Activated T-helper 9 cell treated with anti-CD3 and anti-CD28 coated beads, Interleukin-2, amount 50 U/mL, for 16 hours (primary cell): ENCODE measurements at places on chromosomes 11 and 22.

DNA sequence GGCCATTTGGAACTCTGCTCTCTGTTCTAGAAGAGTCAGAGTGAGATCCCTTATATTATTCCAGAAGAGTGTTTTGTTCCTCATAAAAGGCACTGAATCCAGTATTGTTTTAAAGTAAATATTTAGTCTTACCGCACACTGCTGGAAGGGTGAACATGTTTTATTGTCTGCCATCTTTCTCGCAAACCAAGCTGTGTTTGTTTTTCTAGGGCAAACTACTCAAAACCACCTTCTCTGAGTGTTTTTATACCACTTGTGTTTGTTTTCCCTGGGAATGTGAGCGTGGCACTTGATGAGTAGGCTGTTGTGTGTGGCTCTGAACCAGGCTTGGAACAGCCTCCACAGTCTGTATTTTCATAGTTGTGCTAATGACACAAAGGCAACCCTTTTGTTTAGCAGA is 89.8 kb downstream of the DBX1 start:
- no peak for DNase-seq

DNA sequence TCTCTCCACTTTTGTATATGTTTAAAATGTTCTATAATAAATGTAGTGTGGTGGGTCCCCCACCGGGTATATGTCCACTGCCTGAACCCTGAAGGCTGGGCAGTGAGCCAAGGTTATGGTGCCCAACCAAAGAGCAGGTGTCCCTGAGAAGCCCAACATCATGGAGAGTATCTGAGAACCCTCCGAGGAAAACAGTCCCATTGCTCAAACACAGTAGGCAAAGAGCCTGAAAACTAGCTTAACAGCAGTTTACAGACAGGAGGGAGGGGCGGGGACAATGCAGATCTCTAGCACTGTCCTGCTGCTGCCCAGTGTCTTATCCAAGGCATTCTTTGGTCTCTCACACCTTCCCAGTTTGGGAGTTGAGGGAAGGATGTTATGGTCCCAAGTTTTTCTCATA is 91.0 kb downstream of the TMPRSS5 start:
- no peak for DNase-seq

DNA sequence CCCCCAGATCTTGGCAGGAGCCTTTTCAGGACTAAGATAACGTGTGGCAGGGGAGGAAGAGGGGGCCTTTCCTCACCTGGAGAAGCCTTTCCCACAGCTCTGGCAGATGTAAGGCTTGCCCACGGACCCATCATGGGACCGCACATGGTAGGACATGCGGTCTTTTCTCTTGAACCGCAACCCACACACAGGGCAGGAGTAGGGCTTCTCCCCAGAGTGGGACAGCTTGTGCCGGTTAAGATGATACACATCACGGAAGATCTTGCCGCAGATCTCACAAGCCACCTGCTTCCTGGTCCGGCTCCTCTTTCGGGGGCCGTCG is 1.9 kb downstream of the PATZ1 start:
- no peak for DNase-seq

GRCh38 chr11:26297189-26297975 is 34.5 kb upstream of the ANO3 start:
- no peak for DNase-seq

DNA sequence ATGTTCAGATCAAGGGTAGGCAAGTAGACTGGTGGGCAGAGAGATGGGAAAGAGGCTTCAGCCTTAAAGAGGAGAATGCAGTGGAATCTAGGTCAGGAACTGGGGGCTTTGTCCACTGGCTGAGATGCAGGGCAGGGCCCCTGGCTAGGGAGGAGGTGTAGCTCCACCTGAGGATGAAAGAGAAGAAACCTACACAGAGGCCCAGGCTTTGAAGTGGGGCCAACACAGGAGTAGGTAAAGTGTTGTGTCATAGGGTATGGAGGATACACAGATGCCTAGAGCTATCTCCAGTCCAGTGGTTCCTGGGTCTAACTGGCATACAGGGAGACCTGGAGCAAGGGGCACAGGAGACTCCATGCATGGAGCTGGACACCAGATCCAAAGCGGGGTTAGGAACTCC is 73.5 kb downstream of the RASSF10 start:
- DNase-seq: no peak

DNA sequence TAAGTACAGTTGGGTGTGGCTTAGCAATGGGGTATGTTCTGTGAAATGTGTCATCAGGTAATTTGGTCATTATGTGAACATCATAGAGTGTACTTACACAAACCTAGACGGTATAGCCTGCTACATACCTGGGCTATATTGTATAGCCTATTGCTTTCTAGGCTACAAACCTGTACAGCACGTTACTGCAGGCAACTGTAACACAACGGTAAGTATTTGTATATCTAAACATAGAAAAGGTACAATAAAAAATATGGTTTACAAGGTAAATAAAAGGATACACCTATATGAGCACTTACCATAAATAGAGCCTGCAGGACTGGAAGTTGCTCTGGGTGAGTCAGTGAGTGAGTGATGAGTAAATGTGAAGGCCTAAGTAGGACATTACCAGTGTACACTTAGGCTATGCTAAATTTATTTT is 73.1 kb upstream of the GDPD4 start:
- DNase-seq: no peak

GRCh38 chr11:35427071-35427470 is 7.7 kb upstream of the SLC1A2 start:
- DNase-seq: no peak

DNA sequence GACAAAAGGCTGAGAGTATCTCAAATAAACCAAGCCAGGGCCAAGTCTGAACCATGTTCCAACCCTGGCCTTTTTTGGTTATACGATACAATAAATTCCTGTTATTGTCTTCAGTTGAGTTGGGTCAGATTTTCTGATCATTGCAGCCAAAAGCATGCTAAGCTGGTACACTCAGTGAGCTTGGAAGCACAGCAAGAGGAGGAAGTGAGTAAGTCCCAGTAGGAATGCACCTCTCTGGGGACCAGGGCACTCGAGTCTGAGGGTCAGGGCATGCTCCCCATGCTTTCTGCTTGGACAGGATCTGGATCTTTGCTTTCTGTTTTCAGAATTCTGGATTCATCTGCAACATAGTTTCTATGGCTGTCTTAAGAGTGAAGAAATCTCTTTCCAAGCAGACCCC is 73.1 kb downstream of the TMPRSS5 start:
- no peak for DNase-seq

DNA sequence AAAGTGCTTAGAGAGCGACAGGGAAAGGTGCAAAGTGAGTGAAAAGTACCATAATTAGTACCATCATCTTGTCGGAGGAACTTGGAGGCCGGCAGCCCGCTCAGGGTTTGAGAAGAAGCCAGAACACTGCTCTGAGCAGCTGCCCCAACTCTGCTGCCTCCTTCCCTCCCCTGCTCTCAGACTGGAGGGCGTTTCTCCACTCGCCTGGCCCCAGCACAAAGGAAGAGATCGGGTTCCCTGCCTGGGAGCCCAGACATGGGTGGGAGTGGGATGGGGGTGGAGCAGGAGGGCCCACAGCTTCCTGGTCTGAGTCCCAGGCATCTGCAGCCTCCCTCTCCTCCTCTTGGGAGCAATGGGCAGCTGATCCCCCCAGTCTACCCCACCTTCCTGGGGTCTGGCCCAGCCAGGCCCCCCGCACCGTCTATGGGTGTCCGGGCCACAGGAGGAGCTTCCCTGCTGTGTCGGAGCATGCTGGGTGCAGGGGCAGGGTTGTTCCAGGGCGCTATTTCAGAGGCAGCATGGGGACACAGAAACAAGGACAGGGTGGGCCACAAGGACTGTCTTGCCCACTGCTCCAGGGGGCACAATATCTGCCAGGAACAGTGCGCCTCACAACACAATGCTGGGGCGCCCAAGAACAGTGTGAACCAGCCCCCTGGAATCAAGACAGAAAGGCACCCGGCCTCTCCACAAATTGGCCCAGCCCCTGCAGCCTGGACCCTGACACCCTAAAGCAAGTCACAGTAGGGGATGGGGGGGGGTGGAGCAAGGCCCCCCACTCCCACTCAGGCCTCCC is 4.8 kb downstream of the LIF start:
- no peak for DNase-seq

- no peak for DNase-seq
These were observed 3.7 kb downstream of the KCNK4 start for GRCh38 chr11:64294774-64295173.

- DNase-seq: no peak
These were observed 59.6 kb upstream of the PPARA start for GRCh38 chr22:46090631-46091201.

- no peak for DNase-seq
These were observed 4.8 kb upstream of the CHRM1 start for GRCh38 chr11:62925745-62926679.

DNA sequence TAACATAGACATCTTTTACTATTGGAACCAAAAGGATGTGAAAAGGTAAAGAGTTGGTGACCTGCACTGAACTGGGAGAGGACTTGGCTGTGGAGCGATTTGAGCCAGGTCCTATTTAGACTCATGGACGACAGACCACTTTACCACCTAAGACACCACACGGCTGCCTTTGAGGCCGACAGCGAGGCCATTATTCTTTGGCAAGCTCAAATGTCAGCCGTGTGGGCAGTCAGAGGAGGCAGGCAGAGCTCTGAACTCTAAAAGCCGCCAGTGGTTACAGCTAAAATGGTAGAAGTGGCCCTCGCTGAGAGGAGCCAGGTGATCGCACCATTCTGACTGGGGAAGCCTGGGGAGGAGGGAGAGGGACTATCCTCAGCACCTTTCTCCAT is 50.5 kb downstream of the SCUBE1 start:
- no peak for DNase-seq

DNA sequence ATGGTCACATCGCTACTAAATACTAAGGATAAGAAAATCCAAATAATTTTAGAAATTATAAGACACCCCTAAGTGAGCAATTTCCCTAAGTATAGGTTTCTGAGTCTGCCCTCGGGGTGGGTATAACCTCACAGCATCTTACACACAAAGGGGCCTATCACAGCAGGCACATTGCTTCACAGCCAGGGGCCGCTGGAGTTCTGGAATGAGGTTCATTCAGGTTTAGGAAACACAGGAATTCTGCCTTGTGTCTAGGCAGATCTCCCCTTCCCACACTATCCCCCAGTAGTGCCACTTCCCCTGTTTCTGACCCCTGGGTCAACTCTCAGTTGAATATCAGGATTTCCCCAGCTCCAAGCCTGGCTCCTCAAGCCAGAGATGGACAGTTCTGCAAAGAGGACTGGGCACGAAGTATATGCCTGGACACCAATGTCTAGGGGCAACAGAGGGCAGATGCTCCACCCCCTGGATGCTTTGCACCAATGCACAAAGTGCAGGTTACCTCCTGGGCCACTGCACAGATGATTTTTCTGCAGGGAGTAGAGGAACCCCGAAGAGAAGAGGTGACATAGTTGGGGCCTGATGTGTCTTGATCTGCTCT is 11.4 kb downstream of the TUBA8 start:
- DNase-seq: no peak

DNA sequence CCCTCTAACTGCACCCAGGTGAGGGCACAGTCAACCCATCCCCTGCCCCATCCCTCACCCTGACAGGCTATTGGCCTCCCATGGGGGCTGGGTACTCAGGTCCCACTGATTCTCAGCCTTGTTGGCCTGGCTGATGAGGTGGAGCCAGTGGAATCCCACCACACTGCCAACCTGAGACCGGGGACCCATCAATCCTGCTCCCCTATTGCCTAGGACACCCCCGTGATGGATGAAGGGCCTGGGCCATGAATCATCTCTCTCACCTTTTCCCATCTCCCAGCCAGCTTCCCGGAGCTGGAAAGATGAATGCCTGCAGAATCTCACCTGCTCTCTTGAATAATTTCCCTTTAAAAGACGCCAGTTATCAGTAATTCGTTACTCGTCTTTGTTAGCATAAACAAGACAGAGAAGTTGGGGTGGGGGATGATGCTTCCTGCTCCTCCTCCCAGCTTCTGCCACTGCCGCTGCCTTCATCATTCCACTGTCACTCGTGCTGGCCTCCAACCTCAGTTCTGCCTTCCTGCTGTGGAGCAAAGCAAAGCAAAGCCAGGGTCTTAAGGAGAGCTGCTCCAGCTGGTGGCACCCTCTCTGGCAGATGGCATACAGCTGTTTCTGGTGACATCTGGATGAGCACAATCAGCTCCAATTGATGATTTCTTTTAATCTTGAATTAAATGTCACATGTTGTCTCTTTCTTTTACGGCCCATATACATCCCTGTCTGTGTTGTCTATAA is 204.0 kb upstream of the NECTIN1 start:
- no peak for DNase-seq

GRCh38 chr22:33099593-33099992 is 41.4 kb upstream of the SYN3 start:
- DNase-seq: no peak

- DNase-seq: no peak
These were observed 3.3 kb upstream of the TRIM29 start for GRCh38 chr11:120141113-120141767.

GRCh38 chr11:81725701-81726100 is 1008.0 kb downstream of the FAM181B start:
- no peak for DNase-seq

- DNase-seq: no peak
These were observed 29.3 kb upstream of the NFAM1 start for GRCh38 chr22:42461511-42461910.
